NCI-H345 (cell line): ENCODE measurements at places on chromosomes 2 and 18.

- DNase-seq, result no peak
Measured at GRCh38 chr2:852168-852567, 98.5 kb upstream of the SNTG2 start.

DNA sequence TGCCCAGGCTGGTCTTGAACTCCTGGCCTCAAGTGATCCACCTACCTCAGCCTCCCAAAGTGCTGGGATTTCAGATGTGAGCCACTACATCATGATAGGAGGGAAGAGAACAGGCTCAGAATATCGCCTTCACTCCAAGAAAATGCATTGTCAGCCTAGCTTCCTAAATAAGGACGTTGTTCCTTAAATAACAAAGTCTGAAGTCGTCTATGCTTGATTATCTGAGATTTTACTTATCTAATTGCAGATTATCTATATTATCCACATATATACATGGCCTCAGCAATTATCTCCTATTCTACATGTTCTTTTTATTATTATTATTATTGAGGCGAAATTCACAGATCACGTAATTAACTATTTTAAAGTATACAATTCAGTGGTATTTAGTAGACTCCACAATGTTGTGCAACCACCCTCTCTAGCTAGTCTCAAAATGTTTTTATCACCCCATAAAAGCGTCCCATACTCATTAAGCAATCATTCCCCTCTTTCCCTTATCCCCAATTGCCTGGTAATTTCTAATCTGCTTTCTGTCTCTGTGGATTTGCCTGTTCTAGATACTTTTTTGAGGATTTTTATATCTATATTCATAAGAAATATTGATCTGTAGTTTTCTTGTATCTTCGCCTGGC lies 95.1 kb upstream of the RFX8 start:
- DNase-seq, result no peak

- no peak for DNase-seq
Measured at GRCh38 chr2:234050455-234051135, at the start of gene SPP2. Gene SPP2, plus strand, starts transcription at chr2:234050702. Its CDS starts 85 bp downstream, at chr2:234050787.

DNA sequence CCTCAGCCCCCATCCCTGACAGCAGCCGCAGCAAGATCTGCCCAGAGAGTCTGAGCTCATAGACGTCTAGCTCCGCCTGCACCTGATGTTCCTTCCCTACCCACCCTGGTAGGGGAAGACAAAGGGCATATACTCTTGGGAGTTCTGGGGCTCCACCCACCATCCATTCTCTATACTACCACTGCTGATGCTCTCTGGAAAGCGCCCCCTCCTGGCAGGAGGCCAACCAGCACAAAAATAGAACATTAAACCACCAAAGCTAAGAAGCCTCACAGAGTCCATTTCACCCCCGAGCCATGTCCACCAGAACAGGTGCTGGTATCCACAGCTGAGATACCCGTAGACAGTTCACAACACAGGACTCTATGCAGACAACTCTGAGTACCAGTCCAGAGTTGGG lies 662.6 kb upstream of the FAM98A start:
- DNase-seq, result no peak

GRCh38 chr2:129483366-129483765 lies 496.1 kb upstream of the RAB6C start:
- no peak for DNase-seq

DNA sequence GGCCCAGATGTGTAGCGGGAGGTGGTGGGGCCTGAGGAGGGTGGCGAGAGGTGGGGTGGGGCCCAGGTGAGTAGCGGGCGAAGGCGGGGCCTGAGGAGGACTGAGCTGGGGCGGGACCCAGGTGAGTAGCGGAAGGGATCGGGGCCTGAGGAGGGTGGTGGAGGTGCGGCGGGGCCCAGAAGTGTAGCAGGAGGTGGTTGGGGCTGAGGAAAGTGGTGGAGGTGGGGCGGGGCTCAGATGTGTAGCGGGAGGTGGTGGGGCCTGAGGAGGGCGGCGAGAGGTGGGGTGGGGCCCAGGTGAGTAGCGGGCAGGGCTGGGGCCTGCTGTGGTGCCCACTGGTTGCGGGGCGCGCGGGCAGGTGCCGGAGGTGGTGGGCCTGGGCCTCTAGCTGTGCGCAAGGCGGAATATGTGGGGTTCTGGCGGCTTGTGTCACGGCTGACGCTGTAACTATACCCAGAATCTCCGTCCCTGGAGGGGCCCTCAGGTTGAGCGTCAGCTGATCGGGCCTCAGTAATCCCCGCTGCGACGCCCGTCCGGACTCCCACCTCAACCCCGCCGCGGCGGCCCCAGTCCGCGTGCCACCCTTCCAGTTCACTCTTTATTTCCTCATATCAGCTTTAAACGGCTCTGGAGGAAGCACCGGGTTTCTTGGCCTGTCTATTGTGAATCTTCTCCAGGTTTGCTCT lies 866 bp upstream of the SF3B6 start:
- peak; percentile 53 for DNase-seq

DNA sequence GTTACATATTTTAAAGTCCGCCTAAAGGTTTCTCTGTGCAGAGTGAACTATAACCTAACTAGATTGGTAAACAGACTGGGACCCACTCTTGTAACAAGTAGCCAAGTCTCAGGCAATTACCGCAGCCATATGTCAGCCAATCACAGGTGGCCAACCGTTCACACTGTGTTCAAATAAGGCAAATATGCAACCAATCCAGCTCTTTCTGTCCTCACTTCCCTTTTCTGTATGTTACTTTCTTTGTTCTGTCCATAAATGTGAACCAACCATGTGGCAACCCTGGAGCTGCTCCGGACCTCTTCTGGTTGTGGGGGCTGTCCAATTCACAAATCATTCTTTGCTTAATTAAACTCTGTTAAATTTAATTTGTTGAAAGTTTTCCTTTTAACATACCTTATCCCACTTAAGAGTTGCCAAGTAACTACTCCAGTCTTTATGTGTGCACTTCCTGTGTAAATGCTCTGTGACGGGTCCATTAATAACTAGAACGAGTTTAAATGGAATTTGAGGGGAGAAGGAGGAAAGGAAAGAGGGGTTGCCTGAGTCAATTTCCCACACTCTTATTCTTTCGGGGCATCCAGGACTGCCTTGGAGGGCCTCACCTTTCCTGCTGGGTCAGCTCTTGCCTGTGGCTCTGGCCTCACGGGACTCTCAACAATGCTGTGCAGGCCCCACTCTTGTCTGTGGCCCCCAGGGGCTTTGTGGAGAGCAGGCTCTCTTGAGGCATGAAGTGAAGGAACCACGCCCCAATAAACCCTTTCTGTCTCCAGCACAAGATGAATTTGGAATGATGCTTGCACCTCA lies 6.6 kb upstream of the RPL37A start:
- no peak for DNase-seq

DNA sequence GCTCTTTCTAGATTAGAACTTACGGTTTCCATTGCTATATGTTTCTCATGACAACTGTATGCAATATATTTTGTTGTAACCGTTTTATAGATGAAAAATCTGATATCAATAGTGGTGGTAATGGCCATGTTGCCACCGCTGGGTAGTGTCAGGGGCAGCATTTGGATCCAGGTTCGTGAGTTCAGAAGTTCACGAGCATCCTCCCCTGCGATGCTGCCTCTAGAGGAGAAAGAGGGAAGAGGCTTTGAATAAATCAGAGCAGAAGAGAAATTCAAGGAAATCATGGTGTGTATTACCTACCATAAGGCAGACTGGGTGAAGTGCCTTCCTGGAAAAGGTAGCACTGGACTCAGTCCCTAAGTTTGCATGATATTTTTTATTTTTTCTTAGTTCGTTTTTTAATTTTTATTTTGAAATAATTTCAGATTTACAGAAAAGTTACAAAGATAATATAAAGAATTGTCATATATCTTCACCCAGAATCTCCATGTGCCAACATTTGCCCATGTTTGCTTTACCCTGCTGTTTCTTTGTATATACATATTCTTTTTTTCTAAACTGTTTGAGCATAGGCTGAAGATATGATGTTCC lies 3.3 kb upstream of the ZBTB7C start:
- DNase-seq, result peak; percentile 43

- no peak for DNase-seq
Measured at GRCh38 chr2:239496700-239497099, 95.9 kb upstream of the HDAC4 start.

DNA sequence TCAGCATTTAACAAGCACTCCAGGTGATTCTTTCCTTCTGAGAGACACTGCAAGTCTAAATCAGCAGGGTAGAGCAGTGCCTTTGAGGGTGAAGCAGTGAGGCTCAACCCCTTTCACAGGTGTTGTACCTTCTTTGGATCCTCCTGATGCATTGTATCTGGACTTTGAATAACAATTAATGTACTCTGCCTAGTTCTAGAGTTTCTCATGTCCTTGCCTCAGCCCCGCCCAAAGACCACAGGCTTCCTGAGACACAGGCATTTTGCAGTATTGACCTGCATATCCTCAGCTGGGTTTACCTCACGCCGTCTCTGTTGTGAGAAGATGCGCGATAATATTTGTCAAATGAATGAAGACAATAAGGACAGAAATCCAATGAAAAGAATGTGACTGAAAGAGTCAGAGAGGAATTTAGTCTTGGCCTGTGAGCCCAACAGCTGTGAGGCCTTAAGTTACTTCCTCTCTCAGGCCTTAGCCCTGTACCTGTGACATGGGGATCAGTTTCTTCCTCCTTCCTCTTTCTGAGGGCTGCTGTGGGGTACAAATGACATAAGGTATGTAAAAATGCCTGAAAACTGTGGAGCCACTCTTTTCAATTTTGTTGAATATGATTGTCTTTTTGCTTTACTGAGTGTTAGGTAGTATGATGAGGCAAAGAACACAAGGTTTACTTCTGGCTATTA lies 43.7 kb downstream of the WIPF1 start:
- DNase-seq, result no peak

GRCh38 chr2:216661639-216662375 lies 28.6 kb downstream of the IGFBP2 start:
- no peak for DNase-seq

- no peak for DNase-seq
Measured at GRCh38 chr2:149857344-149857743, 269.8 kb upstream of the MMADHC start.

- DNase-seq, result no peak
Measured at GRCh38 chr2:217890445-217890844, 112.3 kb downstream of the TNS1 start.

- peak; percentile 4 for DNase-seq
Measured at GRCh38 chr2:158144914-158145625, 43.4 kb downstream of the UPP2 start.

GRCh38 chr2:70961648-70961994 lies 16.8 kb upstream of the ANKRD53 start:
- no peak for DNase-seq

- no peak for DNase-seq
Measured at GRCh38 chr18:79527656-79528315, 132.1 kb downstream of the NFATC1 start.

DNA sequence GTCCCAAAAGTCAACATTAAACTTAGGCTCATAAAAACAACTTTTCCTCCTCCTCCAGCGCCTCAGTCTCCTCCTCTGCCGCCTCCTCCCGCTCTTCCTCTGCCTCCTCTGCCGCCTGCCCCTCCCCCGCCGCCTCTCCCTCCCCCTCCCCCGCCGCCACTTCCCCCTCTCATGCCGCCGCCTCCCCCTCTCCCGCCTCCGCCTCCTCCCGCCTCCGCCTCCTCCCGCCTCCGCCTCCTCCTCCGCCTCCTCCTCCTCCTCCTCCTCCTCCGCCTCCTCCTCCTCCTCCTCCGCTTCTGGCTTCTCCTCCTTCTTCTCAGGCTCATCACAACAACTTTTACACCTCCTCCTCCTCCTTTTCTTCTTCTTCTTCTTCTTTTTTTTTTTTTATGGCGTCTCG lies 599.9 kb downstream of the TMEM182 start:
- DNase-seq, result no peak

- DNase-seq, result no peak
Measured at GRCh38 chr2:101766337-101766736, 68.8 kb downstream of the MAP4K4 start.

GRCh38 chr18:62664414-62664813 lies 50.9 kb upstream of the PHLPP1 start:
- DNase-seq, result no peak

DNA sequence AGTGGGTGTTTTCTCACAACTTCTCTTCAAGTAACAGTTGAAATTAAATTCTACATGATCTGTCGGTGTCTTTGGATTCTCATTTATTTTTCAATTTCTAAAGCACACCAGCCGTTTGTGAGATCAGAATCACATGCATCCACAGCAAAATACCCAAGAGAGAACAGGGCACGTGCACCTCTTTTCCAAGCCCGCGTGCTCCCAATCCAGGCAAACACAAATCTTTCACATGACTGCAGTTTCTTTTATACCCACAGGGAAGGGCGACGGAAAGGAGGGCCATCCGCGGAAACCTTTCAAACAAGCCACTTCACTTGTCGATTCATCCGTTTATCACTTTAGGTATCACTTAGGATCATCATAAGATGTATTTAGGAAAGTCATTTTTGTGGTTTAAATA lies 13.0 kb upstream of the DAPL1 start:
- no peak for DNase-seq

- peak; percentile 34 for DNase-seq
Measured at GRCh38 chr2:199973703-199974102, 18.3 kb downstream of the MAIP1 start.

- DNase-seq, result no peak
Measured at GRCh38 chr2:218482651-218483050, 63.7 kb downstream of the VIL1 start.

GRCh38 chr18:59272891-59273758 lies at the start of gene RAX:
Gene RAX, minus strand, starts transcription at chr18:59273454. Its CDS starts 248 bp downstream, at chr18:59273206.
- DNase-seq, result no peak

- DNase-seq, result no peak
Measured at GRCh38 chr2:8833853-8834252, 3.6 kb downstream of the KIDINS220 start.

DNA sequence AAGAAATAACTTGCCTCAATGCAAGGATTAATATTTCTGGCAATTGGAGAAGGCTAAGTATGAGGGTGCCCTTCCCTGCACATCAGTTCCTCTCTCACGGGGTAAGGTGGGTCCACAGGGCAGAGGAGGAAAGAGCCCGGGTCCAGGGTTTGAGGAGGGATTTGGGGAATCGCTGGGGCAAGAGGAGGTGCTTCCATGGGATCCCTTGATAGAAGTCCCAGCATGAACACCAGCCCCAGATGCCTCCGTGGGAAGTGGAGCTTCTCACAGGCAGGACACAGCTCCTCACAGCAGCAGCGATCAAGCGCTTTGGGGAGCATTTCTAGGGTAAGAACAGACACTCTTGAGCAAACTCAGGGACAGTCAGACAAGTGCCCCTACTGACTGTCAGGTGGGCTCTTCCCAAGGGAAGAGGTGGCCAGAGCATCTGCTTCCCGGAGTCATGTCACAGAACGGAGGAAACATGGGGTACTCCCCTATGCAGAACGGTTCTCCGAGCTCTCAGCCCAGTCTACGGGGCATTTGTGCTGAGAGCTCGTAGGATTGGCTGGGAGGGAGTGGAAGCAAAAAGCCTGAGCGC lies 218.9 kb upstream of the ARL4C start:
- DNase-seq, result no peak

- peak; percentile 47 for DNase-seq
Measured at GRCh38 chr2:6692056-6692455, 173.7 kb downstream of the CMPK2 start.

GRCh38 chr2:223273995-223274394 lies 222.0 kb downstream of the KCNE4 start:
- no peak for DNase-seq

DNA sequence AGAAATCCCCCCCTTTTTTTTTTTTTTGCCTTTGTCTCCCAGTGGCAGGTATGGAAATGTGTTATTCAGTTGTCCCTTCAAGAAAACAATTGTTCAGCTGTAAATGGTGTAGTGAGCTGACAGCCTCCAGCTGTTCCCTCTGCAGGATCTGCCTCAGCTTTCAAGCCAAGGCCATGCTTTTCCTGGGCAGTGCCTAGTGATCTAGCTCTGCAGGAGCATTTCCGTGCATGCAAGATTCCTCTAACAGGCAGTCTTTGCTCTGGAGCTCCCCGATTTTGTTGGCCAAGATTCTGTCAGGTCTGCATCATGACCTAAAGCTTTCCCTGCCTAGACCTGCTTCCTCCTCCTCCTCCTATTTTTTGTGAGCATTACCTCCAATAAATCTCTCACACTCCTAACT lies 300.7 kb upstream of the UBE2E3 start:
- no peak for DNase-seq
